ENCODE measurements at places on chromosomes 12 and 14. TPM values are rescaled to one million over a fixed set of nuclear protein-coding genes. Genes with fewer than 3 reads are reported as not detected.

- no peak for DNase-seq
Observed at GRCh38 chr14:101022121-101022520, 118.6 kb upstream of the RTL1 start.

The TAS2R7 gene
- not detected for total RNA-seq

The CCDC38 gene
- total RNA-seq, result 0.46 TPM

- no peak for DNase-seq
Observed at GRCh38 chr14:65840118-65840751, 427.7 kb downstream of the FUT8 start.

The GUCY2C gene
- total RNA-seq, result not detected

GRCh38 chr12:131634037-131634436 lies 76.9 kb upstream of the SFSWAP start:
- no peak for DNase-seq

- DNase-seq, result no peak
Observed at GRCh38 chr12:88558340-88558867, 21.9 kb downstream of the KITLG start.

- no peak for DNase-seq
Observed at GRCh38 chr14:36408388-36408787, 88.0 kb upstream of the MBIP start.

The GPRC5A gene
- not detected for total RNA-seq

DNA sequence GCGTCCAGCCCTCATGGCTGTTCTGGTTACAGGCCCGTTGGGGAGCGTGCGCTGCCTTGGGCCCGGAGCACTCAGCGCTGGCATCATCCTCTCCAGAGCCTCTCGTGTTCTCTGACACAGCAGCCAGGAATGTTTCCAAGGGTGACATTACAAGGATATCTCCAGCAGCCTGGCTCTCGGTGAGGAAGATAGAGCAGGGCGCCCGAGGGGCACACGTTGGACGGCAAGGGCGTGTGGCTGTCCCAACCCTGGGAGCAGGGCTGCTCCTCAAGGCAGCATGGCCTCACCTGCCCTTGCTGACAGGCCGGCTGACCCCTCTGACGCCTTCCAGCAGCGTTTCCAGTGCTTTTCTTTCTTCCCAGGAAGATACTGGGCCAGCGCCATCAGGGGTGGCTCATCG lies 14.4 kb downstream of the LRCOL1 start:
- no peak for DNase-seq

- DNase-seq, result no peak
Observed at GRCh38 chr14:37254411-37254947, 56.7 kb downstream of the MIPOL1 start.

DNA sequence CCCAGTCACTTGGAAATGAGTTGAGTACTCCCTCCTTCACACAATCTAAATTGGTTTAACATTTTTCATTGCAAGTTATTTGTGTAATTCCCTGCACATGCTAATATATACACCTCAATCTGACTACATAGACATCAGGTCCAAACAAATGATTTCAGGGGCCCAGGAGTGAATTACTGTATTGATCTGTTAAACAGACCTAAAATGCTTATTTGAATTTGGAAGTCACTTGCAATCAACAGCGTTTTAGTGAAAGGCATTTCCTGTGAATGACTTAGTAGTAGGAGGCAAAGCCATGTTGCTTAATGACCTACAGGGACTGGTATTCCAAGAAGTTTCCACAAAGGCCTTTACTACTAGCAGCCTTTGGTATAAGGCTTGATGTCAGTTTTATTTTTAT lies 22.6 kb upstream of the SLC15A5 start:
- DNase-seq, result no peak

The DLK1 gene
- total RNA-seq, result not detected

GRCh38 chr14:46985529-46986380 lies 334.2 kb upstream of the RPL10L start:
- no peak for DNase-seq

GRCh38 chr14:50714450-50715073 lies 46.5 kb upstream of the SAV1 start:
- no peak for DNase-seq

DNA sequence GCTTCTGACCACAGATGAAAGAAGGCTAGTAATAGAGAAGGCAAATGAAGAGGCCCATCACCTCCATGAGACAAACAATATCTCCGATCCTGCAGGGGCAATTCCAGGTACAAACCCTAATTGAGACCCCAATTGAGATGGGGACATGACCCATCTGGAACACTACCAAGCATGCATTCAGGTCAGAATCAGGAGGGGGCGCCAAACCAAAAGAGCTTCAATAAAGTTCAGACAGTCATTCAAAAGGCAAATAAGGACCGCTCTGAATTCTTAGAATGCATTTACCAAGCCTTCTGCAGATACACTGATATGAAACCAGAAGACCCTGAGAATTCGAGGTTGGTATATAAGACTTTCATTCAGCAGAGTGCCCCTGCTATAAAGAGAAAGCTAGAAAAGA lies 10.2 kb upstream of the EDDM3B start:
- no peak for DNase-seq

The AP5M1 gene
- 40.9 TPM for total RNA-seq

The CMTM5 gene
- total RNA-seq, result not detected

- no peak for DNase-seq
Observed at GRCh38 chr12:12207746-12208145, 59.1 kb downstream of the LRP6 start.

DNA sequence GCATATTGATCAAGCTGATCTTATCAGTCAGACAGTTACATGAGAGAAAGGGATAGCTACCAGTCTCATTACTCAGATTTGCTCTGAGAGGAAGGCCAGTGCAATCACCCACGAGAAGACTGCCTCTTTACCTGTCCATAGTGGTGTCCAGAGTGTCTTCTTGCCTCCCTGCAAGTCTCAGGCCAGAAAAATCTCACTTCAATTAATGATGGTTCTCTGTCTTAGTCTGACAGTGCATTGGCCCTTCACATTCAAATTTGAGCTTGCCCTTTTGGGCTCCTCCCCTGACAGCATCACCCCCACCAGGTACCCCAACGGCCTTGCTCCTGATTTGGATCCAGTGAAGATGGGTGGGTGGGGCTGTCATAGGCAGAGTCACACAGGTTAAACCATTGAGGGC lies at the start of gene AICDA:
TSS of gene AICDA (minus strand) at position 231 of the 400 bp plus-strand sequence. CDS start at position 139, 92 bp downstream.
- no peak for DNase-seq

DNA sequence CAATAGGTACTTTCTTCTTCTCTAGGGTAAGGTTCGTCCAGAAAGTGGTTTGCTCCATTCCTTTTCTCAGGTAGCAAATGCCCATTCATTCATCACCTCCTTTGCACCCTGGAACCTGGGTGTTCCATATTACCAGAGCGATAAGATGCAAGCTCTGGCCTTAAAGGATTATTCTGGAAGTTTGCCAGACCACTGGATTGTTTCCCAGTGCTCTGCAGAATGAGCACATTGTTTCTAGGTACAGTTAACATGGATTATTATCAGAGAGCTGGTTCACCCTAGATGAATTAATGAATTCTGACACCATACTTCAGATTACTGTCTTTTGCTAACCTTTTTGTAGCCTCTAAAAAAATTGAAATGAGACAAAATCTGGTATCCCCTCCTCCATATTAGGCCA lies 170.9 kb upstream of the BMP4 start:
- DNase-seq, result no peak

The DCN gene
- total RNA-seq, result not detected

GRCh38 chr14:64990939-64991338 lies 4.2 kb downstream of the FNTB start:
- DNase-seq, result no peak

GRCh38 chr12:51751661-51752060 lies 96.9 kb downstream of the FIGNL2 start:
- DNase-seq, result no peak

DNA sequence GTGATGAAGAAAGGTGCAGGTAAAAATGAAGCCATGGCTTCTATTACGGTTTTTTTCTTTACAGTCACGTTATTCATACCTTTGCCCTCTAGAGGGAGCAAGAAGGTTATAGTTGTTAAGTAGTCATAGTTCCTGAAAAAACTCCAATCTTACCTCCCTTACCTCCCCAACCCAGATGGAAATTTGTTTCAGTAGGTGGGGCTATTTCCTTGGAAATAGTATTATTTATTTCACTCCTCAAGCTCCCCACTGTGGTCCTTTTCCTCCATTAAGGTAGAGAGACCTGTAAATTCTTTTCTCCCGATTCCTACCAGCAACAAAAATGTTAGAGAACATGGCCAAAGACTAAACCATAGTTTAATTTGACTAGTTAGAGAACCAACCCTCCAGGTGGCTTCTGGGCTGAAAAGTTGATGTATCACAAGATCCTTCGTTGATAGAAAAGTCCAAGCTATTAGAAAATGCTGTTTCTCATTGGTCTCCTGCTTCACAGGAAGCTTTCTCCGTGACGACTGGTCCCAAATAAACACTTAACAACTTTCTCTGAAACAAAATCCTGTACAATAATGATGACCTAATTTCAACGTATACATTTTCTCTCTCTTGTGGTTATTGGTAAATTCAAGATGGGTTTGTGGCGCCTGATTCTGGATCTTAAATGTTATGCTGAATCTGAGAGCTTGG lies 43.5 kb downstream of the TMX1 start:
- DNase-seq, result no peak

DNA sequence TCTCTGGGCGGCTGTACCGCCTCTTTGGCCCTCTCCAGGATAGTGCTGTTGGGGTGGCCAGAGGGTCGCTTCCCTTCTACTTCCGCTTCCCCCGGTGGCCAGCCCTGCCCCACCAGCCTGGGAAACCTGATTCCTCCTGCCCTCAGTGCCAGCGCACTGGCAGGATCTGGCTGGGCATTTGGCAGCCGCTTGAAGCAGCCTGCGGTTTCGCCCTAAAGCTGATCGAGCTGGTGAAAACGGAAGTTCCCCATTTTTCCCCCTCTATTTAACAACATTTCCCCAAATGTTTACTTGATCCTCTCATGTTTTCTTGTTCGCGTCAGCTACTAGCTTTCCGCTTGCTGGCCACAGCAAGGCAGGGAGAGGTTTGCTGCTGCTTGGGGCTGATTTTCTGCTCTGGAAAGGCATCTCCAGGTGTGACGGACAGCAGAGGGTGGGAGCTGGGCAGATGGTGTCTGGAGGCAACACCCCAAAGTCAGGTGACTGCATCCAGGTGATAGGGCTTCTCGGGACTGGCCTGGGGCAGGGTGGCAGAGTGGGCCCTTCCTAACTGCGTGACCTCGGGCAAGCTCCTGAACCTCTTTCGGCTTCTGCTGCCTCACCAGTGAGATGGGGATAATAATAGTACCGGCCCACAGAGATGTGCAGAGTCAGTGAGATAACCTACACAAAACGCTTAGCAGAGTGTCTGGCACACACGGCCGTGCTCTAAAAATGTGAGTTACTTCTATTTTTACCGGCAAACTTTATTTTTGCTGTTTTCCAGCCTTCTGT lies 53.1 kb downstream of the TSPAN9 start:
- no peak for DNase-seq

DNA sequence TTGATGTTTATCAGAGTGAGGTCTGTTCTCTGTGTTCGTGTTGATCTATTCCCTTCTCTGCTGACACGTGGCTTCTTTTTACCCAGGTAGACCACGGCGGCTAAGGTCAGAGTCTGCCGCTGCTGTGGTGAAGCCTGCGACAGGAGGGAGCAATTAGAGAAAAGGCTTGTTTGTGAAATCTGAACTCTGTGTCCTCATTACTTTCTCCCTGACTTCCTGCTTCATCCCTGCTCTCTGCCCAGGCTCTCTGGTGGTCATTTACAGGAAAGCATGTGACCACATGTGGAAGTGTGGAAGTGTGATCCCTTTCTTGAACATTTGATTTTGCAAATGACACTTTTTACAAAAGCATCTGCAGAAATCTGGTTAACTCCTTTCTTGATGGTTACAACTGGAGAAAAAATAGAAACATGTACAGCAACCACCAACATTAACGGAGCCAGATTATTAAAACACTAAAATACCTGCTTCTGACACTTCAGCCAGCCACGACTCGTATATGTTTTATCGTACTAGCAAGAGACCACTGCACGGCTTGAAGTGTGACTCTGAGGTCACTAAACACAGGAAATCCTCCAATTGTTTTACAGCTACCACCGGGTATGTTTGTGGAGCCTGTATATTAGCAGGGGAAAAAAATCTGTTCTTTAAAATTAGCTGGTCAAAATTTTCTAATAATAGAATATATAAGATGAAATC lies 388.6 kb upstream of the TMPO start:
- DNase-seq, result no peak
